ENCODE measurements at places on chromosomes 16 and 17.

DNA sequence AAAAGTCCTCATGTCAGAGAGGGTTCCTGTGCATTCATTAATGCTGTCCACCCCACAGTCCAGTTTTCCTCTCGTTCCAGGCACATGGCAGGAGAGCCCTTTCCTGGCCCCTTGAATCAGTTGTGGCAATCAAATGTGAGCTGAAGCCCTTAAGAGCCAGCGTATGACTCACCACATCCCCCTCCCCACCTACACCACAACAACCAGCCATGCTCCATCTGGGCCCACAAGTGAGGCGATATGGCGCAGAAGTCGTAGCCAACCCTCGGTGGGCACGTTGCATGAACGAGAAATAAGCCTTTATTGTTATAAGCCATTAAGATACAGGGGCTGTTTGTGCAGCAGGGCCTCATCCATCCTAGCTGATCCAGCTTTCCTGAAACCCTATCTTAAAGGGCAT is 28.2 kb downstream of the GRIN2A start:
- no peak for DNase-seq

GRCh38 chr17:51813140-51813783 is 345.3 kb downstream of the CA10 start:
- no peak for DNase-seq

DNA sequence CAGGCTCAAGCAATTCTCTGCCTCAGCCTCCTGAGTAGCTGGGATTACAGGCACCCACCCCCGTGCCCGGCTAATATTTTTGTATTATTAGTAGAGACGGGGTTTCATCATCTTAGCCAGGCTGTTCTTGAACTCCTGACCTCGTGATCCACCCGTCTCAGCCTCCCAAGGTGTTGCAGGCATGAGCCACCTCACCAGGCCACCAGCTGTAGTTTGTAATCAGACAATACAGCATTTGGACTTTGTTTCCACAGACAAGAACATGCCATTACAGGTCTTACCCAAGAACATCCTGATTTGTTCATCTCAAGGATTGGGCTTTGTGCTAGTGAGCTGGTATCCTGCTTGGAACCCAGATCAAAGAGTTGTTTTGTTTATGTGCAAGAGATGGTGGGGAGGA is 30.1 kb downstream of the C17orf100 start:
- no peak for DNase-seq

DNA sequence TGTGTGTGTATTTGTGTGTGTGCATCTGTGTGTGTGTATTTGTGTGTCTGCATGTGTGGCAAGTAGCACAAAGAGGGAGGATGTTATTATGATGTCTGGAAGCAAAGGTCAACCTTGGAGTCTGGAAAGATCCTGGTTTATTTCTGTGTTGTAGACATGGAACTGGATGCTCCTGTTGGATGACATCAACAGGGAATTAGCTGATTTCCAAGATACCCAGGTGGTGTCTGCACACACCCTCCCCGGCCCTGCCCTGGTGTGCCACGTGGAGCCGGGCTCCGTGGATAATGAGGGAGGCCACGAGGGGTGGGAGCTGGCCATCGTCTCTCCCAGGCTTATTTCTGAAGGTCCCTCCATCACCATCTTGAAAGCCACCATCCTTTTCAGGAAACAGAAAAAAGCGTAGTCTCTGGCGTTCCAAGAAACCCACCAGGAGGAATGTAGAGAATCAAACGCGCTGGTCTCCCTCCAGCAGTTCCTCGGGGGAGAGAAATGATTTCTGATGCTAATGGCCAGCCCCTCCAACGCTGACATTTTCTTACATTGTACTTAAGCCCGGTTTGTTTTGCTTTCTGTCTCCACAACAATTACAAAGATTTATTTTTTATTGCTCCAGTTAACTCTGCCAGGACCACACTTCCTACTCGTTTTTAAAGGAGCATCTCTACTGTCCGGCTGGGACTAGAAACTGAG is 93.3 kb downstream of the FOXL1 start:
- no peak for DNase-seq

- no peak for DNase-seq
These were observed 21.6 kb upstream of the MED9 start for GRCh38 chr17:17455173-17455572.

DNA sequence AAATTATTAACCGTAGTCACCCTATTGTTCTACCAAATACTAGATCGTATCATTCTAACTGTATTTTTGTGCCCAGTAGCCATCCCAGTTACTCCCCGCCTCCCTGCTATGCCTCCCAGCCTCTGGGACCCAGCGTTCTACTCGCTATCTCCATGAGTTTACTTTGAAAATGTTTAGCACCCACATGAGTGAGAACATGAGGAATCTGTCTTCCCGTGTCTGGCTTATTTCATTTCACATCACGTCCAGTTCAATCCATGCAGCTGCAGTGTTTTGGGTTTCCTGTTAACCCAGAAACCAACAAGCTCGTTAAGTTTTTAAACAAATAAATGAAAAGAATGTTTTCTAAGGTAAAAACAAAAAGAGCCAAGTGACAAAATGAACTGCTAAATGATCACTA is 82.1 kb downstream of the VPS53 start:
- DNase-seq = no peak

DNA sequence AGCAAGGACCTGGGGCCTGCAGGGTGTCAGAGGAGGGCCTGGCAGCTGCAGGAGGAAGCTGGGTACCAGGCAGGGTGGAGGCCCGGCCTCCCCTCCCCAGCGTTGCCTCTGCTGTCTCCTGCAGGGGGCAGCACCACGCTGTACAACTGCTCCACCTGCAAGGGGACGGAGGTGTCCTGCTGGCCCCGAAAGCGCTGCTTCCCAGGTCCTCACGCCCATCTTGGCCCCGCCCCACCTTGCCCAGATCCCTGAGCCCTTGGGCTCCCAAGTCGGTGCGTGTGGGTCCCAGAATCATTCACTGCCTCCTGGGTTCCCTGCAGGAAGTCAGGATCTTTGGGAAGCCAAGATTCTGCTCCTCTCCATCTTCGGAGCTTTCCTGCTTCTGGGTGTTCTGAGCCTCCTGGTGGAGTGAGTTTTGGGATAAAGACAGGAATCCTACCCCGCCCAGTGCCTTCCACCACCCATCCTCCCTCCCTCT is 1.2 kb downstream of the TMEM95 start:
- DNase-seq = peak; percentile 50

GRCh38 chr17:78725448-78726021 is 56.5 kb downstream of the CYTH1 start:
- DNase-seq = no peak

- no peak for DNase-seq
These were observed 86.7 kb downstream of the MRC2 start for GRCh38 chr17:62714016-62714777.

GRCh38 chr17:67377488-67378453 is 690 bp downstream of the PITPNC1 start:
- peak; percentile 15 for DNase-seq

- DNase-seq = no peak
These were observed 1.2 kb downstream of the ARHGAP17 start for GRCh38 chr16:25013751-25014499.

- no peak for DNase-seq
These were observed 159.3 kb downstream of the C16orf78 start for GRCh38 chr16:49532873-49533272.

DNA sequence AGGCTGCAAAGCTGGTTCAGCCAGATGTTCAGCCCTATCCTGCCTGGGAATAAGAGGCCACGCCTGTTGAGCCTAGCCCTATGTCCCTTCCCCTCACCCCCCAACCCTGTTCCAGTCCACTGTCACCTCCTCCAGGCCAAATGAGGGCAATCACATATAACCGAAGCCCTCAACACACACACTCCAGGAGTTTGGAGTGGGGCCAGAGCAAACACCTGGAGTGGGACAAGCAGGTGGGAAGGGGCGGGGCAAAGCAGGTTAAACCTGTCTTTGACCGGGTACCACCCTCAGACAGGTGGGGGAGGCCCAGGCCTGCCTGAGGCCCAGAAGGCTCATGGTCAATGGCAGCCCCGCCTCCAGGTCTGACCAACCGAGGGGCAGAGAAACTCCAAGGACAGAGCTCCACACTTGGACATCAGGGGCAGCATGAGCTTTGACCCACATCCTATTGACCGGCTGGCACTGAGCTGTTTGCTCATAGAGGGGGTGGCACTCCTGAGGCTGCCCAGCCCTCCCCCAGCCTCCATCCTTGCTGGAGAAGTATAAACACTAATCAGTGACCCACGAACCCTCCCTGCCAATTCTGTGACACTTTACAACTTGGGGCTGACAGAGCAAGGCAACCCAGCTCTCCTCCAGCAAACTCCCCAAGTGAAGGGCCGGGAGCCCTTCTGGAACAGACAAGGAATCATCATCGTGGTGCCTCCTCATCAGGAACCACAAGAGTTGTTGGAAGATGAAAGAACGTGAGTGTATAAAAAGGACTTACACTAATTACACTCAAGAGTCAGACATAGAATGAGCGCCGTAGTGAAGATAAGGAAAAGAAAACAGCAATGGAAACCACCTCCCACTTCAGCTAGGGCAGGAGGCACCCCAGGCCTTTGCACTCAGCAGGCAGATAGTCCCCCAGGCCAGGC is 1.5 kb downstream of the ESRP2 start:
- no peak for DNase-seq

- DNase-seq = no peak
These were observed 19.2 kb downstream of the RAI1 start for GRCh38 chr17:17700251-17700969.

- no peak for DNase-seq
These were observed 195.8 kb downstream of the IRX5 start for GRCh38 chr16:55126456-55126855.

GRCh38 chr16:24111724-24112302 is 144.3 kb upstream of the CACNG3 start:
- DNase-seq = no peak

DNA sequence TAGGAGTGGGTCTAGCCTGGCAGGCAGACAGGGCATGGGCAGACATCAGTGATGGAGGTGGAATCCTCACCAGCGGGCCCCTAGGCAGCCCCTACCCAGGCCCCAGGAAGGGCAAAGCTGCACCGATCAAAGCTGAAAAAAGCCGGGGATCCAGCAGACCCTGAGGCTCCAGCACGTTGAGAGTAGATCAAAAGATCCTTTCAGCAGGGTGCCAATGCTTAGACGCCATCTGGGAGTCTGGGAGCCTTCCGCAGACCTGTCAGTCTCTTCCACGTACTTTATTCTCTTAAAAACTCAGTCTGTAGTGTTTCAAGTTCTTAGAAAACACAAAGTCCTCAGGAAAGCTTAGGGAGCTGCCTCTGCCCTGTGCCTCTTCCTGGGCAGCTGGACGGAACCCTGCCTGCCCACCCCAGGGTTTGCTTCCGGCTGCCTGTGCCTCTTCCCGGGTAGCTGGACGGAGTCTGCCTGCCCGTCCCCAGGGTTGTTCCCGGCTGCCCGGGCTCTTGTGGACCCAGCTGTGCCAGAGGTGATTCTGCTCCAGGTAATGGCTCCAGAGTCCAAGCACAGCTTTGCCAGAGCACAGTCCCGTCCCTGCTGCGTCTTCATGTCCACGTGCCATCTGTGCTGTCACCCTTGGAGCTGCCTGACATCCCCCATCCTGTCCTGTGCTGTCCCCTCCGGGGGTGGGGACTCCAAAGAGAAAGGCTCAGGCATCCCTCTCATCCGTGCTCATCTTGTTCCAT is 50.8 kb upstream of the PVALEF start:
- no peak for DNase-seq

DNA sequence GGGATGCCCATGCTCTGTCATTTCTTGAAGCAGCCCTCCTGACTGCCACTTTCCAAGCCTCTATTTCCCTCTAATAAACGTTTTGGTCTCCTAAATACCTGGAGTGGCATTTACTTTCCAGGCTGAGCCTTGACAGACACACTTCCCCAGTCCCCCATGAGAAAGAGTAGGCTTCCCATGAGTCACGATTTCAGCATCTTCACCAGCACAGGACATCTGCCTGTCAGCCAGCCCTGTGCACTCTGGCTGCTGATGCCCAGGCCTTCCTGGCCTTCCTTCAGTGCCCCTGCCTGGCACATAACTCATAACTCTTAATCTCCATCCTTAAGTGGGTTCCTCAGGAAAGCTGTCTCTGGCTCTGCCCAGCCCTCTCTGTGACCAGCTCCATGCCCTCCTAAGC is 30.8 kb upstream of the GAS7 start:
- no peak for DNase-seq

GRCh38 chr16:57314161-57314785 is 29.8 kb upstream of the PLLP start:
- no peak for DNase-seq

DNA sequence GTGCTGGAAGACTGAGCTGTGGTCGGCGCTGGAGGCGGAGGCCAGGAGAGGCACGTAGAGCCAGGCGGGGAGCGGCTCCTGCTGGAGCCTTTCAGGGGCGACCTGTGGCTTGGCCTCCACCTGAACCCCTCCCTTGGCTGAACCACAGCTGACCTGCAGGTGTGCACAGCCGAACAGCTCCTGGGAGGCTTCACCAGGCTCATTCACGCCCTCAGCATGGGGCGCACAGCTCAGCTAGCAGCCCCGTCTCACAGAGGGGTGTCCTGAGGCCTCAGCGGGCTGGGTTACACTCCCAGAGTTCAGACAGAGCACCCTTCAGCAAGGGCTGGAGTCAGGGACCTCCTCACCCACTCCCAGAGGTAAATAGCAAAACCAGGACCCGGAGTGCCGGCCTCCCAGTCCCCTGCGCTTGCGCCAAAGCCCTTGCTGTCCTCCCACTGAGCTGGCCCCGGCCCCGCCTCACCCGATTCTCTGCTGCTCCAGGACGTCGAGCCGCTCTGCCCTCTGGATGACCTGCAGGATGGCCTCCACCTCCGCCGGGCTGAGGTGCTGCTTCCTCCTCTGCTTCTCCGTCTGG is 31.7 kb downstream of the RPH3AL start:
- DNase-seq = no peak

DNA sequence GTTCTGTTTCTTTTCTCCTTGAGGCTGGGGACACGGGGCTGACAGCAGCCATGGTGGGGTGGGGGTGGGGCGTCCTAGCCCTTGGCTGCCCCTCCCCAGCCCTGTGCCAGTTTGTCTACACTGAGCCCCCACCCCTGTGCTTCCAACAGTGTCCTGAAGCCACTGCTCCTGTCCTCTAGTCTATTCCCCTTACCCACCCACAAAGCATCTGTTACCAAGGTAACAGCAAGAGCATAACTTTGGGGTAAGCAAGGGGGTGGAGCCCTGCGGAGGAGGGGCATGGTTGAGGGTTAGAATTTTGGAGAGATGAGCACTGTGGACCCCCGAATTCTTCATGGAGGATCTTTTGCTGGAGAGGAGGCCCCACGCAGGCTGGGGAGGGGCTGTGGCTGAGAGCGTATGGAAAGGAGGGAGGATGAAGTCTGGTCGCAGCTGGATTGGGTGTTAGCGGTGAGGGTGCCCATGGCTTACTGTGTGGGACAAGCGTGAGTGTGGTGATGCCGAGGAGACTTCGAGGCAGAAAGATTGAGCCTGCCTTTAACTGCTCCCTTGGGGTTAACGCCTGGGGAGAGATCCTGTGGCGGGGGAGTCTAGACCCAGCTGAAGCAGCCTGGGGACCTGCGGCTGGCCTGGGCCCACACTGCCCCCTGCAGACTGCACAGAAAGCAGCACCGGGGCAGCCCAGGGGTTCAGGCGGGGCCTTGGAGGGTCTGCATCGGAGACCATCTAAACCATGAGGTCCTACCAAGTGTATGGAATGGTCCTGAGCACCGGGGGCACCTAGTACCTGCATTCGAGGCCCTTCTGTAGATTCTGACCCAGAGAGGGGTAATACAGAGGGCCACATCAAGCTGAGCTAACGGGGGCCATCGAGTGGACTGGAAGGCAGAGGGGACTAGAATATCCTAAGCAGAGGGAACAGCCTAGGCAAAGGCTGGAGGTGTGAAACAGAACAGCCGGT is 6.1 kb upstream of the STAC2 start:
- DNase-seq = no peak
